ENCODE measurements at places on chromosomes 12 and 14.

GRCh38 chr14:93381644-93382043 is 34.7 kb downstream of the COX8C start:
- DNase-seq, result no peak

DNA sequence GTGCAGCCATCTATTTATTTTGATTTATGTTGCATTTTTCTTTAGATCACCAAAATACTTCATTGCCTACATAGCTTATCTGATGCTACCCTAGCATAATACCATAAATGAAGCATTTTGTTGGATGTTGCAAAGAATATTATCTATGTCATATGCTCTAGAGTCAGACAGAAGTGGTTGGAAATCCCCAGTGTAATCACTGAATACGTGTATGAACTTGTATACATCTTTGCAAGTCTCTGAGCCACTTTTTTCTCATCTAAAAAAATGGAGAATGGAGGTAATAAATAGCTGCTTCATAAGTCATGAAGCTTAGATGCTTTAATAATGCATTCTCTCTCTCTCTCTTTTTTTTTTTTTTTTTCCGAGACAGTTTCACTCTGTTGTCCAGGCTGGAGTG is 18.5 kb downstream of the EVL start:
- DNase-seq, result no peak

DNA sequence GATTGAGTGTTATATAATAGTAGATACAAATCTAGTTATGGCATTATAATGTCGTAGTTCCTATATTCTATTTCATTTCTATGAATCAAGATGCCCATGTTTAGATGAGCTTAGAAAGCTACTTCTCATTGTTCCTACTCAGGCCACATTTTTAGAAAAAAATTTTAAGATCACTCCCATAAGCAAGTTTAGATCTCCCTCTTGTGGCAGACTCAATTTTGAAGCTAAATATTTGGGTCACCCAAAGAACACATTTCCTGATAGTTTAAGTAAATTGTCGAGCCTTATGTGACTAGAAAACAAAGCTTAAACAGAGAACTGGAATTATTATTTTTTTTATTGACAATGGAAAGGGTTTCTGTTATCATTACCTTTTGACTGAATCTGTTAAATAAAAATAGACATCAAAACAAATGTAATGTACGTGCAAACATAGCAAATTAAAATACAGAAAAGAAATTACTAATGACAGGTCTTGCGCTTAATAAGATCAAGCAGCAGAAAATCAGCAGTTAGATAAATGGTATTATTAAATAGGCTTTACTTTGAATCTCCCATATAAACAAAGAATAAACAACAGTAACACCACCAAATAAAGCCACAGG is 180.2 kb downstream of the ACSS3 start:
- no peak for DNase-seq

DNA sequence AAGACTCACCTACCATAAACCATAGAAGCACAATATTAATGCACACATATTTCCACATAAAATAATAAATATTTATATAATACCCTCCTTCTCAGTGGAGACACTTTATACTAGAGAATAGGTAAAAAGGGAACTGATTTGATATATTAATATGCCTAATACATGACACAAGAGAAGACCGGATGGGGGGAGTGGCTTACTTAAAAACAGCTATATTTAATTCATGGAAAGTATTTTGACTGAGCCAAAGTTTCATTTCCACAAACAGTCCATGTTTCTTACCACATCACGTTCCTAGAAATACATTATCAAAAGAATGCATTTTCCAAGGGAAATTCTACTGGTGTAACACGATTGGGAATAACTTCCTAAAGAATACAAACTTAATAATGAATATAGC is 63.4 kb downstream of the ITPR2 start:
- no peak for DNase-seq

GRCh38 chr12:65414526-65414925 is 136.0 kb downstream of the MSRB3 start:
- DNase-seq, result no peak
